Adrenal gland (tissue), 19 donors: ENCODE measurements at places on chromosomes 4 and X. TPM values are rescaled to one million over a fixed set of nuclear protein-coding genes. Genes with fewer than 3 reads are reported as not detected.
A peak's percentile ranks its signal among the peaks of the same experiment; 100 is the strongest.

- DNase-seq: no peak
Observed at GRCh38 chr4:48681856-48682255, 98.2 kb downstream of the FRYL start.

DNA sequence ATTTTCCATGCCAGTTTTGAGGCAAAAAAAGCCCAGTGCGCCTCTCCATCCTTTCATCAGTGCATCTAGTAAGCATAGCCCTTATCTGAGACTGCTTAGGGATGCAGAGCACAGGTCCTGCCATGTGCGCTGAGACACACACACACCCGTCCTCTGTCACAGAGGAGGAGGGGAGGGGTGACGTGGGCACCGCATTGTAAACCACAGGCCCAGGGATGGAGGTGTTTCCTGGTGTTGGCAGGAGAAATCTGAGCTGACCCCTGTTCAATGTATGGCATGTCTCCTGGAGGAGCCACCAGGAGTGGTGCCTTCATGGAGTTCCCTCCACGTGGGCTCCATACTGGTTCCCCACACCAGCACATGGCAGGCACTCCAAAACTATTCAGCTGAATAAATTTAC lies 65.8 kb upstream of the HELT start:
- no peak for DNase-seq

GRCh38 chr4:135338181-135338580 lies 1136.6 kb upstream of the PABPC4L start:
- no peak for DNase-seq

ACE2 gene
- 1.1 TPM for polyA plus RNA-seq

DNA sequence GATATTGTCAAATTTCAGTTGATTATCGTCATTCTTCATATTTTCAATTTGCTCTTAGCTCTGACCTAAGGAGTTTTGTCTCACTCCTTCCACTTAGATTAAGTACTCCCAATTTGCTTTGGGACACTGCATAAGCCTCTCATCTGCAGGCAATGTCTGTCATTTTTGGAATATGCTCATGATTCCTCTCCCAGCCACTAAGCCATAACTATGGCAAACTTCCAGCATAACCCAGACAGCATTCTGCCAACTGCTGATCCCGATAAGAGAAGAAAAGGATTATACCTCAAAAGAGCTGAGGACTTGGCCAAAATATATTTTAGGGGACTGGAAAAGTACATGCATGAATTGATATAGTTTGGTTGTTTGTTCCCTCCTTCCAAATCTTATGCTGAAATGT lies 444.4 kb downstream of the GABRG1 start:
- no peak for DNase-seq

GRCh38 chr4:128287141-128287870 lies at the start of gene PGRMC2:
Gene PGRMC2 (minus strand): TSS chr4:128287813. CDS start chr4:128287790, 23 bp downstream.
- DNase-seq: peak; percentile 69

TMPRSS11D gene
- polyA plus RNA-seq: not detected

CFAP299 gene
- polyA plus RNA-seq: not detected

IL15 gene
- polyA plus RNA-seq: 8.2 TPM

DNA sequence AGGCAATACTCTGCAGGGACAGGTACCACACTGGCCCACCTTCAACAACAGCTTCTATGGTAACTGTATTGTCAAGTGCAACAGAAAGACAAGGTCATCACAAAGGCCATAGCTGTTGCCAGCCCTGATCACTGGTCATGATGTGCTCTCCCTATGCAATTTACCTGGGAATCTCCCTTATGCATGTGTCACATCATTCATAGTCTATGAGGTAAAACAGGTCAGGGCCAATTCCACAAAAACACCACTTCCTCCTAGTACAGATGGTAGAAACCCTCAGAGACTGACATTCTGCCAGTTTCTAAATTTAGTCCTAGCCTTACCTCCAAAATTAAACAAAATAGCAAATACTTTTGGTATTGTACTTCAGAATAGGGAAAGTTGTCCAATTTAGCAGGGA lies 132.8 kb downstream of the MGST2 start:
- DNase-seq: no peak

PQBP1 gene
- polyA plus RNA-seq: 316 TPM

DNA sequence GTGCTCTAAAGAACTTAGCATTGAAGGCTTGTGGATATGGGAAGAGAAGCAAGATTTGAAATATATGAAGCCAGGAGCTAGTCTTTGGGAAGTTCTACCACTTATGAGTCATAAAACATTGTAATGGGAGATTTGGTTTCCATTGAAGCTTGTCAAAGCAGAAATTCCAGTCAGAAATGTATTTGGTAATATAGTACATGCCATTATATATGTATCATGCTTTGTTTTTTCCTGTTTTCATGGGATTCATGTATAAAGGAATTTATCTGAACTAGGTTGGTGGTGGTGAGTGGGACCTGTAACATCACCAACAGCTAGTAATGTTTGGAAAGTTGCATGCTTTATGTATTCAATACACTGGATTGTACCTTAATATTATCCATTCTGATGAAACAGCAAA lies 14.6 kb upstream of the DCAF8L2 start:
- no peak for DNase-seq

- no peak for DNase-seq
Observed at GRCh38 chr4:28926156-28926555, 1794.0 kb upstream of the PCDH7 start.

NXF2 gene
- 0.32 TPM for polyA plus RNA-seq

DNA sequence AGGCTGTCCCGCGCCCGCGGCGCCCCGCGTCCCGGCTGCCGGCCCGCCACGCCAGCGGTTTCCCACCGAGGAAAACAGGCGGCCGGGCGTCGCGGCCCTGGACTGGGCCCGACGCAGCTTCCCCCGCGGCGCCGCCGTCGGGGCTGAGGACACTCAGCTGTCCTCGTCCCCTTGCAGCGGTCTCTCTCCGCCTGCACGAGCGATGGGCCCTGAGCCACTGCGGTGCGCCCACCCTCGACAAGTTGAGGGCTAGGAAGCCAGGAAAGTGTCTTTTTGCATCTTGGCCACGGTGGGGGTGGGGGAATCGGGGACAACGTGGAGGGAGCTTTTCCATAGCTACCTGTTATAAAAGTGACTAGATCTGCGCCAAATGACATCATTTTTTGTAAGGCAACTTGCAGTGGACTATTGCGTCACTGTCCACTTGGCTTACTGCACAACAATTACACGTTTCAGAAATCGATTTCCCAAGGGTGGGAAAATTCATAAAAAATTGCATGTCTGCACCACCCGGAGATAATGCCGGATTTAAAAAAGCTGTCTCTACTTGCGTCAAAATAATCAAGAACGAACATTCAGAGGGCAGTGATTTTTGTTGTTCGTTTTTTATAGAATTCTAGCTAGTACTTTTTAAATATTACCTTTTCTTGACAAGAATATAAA lies 1.1 kb downstream of the KLHL15 start:
- peak; percentile 45 for DNase-seq

TRIM61 gene
- 1.4 TPM for polyA plus RNA-seq

DNA sequence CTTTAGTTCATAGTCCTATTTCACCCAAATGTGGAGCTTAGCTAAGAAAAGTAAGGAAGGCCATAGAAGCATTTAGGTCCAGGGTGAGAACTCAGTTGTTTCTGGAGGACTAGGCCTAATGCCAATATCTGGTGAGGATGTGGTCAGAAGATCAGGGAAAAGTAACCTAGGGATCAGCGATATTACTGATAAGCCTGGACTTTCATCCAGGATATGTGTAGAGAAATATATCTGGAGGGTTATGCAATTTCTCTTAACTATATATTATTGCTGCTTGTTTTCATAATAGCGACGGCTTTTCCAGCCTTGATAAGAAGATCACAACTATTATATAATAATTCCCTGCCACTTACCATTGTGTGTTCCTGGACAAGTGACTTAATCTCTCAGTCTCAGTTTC lies 81.1 kb downstream of the FRAS1 start:
- no peak for DNase-seq

- no peak for DNase-seq
Observed at GRCh38 chr4:153205757-153206156, 1.5 kb downstream of the TRIM2 start.

DNA sequence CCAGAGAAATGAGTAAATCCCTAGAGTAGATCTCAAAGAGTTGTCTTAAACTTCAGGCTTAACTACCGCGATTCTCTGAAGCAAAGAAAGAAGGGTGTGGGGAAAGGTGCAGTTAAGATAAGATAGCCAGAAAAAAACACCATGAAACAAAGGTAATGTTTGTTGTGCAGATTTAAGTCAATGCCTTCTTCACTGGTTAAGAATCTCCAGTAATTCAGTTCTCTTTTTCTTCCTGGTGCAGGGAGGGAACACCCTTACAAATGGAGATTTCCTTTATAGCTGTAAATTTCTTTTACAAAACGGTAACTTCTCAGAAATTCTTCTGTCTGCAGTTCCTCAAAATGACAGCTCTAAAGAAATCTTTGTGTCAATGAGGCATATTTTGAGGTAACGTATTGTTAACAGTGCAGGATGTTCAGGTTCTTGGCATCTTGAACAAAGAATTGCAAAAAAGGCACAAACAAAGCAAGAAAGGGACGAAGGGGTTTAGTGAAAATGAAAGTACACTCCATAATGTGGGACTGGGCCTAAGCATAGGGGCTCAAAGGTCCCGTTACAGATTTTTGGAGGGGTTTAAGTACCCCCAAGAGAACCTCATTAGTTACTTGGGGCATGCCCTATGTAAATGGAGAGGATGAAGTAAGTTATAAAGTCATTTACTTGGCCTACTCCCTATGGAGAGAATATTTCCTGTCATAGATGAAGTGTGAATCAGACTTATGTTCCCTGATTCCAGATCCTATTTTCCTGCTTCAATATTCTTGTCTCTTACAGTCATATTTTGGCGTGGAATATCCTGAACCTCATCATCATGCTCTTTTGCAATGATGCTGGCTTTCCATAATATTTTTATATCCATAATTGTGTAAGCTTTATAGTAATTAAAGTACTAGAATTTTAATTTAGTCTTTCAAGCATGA lies 492.0 kb downstream of the PCDH11X start:
- DNase-seq: no peak

DNA sequence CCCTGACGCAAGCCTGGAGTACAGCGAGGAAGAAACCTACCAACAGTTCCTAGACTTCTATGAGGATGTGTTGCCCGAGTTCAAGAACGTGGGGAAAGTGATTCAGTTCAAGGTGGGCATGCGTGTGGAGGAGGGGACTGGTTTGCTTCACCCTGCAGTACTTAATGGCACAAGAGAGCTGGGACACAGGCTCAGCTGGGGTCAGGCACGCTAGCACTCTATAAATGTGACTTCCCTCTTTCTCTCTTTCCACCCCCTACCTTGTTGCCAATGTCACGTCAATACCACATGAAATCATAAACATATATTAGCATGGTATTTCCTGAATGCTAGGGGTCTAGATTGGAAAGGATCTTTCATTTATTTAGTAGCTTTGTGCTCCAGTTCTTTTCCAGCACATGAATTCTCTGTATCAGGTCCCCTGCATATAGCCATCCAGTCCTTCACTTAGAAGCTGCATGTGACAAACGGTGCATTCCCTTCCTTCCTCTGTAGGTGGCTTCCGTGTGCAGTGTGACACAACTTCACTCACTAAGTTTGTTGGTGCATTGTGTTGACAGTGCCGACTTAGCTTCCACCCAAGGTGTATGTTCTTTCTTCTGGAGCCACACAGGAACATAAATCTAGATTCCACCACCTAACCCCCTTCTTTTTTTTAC lies 25.6 kb downstream of the ZRSR2 start:
- peak; percentile 7 for DNase-seq

GRCh38 chr4:24980064-24980690 lies 50.6 kb downstream of the LGI2 start:
- DNase-seq: peak; percentile 61

GRCh38 chr4:185096032-185096653 lies 46.9 kb upstream of the SLC25A4 start:
- no peak for DNase-seq

LDB2 gene
- polyA plus RNA-seq: 17.1 TPM

S100P gene
- 0.84 TPM for polyA plus RNA-seq

DNA sequence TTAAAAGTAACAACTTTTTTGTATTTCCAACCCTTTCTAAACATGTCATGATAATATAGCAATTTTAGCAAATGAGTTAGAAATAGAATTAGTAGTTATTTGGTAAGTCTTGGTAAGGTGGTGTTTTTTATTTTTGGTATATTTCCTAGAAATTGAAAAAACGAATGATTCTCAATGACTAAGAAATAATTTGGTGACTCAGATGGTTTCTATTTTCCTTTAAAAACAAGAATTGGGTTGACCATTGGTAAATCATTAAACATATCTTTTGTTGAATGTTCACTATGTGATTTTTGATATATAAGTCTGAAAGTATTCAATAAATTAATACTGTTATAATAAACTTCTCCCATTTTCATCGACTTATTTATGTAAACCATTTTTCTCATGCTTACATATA lies 206.2 kb upstream of the BANK1 start:
- DNase-seq: no peak

- DNase-seq: no peak
Observed at GRCh38 chr4:138204507-138204906, 37.6 kb downstream of the SLC7A11 start.

- no peak for DNase-seq
Observed at GRCh38 chrX:154426916-154427770, 1.3 kb upstream of the ATP6AP1 start.

SATL1 gene
- 0.97 TPM for polyA plus RNA-seq

GRCh38 chrX:155023907-155024833 lies 1.6 kb upstream of the F8 start:
- DNase-seq: no peak

PTCHD1 gene
- polyA plus RNA-seq: 0.11 TPM

VSIG4 gene
- 47.0 TPM for polyA plus RNA-seq

GRCh38 chr4:7209699-7210098 lies 17.4 kb downstream of the SORCS2 start:
- no peak for DNase-seq

RASL11B gene
- polyA plus RNA-seq: 2.8 TPM

GRCh38 chr4:70505151-70505748 lies 13.1 kb upstream of the AMTN start:
- DNase-seq: peak; percentile 44

CCNA2 gene
- polyA plus RNA-seq: 0.98 TPM

- no peak for DNase-seq
Observed at GRCh38 chrX:48696909-48697727, 584 bp downstream of the SUV39H1 start.

RHOXF1 gene
- not detected for polyA plus RNA-seq

ITIH6 gene
- not detected for polyA plus RNA-seq

ARAP2 gene
- 3.9 TPM for polyA plus RNA-seq

- DNase-seq: no peak
Observed at GRCh38 chr4:88144048-88144447, 14.4 kb downstream of the ABCG2 start.

DNA sequence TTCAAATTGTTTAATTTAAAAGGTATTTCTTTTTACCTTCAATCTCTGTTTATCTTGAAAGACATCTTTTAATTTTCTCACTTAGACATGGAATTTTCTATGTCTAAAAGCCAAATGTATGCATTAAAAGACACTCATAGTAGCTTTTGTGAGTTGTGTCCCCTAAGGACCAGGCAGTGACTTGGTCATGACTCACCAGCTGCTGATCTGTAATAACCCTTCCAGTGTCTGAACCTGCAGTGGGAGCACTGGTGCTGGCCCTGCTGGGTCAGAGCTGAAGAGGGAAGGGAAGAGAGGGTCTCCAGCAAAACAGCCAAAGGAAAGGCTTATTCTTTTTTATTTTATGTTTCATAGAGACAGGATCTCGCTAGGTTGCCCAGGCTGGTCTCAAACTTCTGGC lies 31.1 kb upstream of the SH3D19 start:
- no peak for DNase-seq

ADAM29 gene
- not detected for polyA plus RNA-seq

GRCh38 chrX:110003167-110004156 lies 548 bp downstream of the TMEM164 start:
- DNase-seq: peak; percentile 51
